D341Med (cell line): ENCODE measurements at places on chromosomes 2 and 18.

- no peak for DNase-seq
These were observed 51.4 kb upstream of the APCDD1 start for GRCh38 chr18:10402871-10403559.

DNA sequence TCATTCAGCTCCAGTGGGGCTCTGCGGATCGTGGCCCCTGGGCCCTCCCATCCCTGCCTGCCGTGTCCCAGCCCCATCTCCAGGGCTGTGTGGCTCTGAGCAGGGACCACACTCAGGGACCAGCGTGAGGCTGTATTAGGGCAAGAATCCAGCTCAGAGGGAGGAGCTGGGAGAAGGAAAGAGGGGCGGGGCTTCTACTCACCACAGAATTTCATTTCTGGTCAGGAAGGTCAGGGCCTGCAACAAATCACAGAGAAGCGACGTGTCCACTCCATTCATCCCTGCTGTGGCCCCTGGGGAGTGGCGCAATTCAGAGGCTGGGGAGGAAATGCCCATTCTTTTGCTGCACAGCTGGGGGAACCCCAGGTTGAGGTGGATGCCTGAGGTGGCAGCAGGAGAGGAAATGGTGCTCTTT lies 828 bp downstream of the CIB4 start:
- DNase-seq = no peak

DNA sequence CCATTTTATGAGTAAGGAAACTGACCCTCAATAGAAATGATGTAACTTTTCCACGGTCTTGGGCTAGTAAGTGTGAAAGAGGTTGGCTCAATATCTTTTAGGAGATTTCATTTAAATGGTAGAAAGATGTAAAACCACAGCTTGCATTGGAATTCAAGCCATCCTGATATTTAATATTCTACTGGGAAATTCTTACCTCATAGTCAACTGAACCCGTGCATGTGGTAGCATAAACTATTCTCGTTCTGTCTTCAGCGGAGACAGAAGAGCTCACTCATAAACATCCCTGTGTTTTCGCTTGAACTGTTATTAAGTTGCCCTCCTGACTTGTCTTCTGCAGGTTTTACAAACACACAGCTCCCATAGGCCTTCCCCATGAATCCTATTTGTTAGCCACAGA lies 8.5 kb upstream of the SPATS2L start:
- no peak for DNase-seq

DNA sequence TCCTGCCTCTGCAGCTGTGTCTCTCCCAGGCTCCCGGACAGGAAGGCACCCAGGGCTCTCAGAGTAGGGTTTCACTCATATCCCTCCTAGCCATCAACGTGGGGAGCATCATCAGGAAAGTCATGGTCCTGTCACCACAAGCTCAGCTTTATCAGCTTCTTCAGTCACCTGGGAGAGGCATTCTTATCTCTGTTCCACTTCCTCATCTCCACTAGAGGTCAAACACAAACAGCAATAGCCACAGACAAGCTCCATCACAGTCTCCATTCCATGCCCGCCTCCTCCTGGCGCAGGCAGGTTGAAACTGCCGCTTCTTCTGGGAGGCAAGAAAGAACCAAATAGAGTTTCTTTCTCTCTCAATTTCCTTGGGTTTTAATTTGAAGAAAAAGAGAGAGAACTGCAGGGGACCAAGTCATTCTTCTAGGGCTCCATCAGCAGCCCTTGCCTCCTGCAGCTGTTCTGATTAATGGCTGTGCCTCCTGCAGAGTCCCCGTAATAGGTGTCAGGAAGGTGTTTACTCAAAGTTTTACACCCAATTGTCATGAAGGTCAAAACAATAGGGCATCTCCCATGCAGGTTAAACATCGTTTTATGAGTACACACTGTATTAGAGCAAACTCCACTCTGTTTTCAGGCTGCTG lies 377.9 kb downstream of the TMEM182 start:
- DNase-seq = no peak

DNA sequence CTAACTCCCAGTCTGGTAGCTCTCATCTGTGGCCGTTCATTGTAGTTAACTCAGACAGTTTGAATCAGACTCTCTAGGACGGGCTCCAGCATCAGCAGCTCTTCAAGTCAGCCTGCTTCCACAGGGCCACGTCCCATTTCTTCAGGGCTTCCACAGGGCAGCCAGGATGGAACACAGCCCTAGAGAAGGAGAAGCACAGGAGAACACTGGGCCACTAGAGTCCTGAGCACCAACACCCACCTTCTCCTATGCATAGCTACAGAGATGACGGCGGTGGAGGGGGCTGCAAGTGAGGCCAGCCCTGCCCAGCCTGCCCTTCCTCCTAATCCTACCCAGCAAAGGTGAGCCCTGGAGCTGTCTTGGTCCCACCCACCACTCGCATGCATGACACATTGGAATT lies 10.2 kb upstream of the TEX261 start:
- no peak for DNase-seq

- DNase-seq = no peak
These were observed 603.7 kb upstream of the GCFC2 start for GRCh38 chr2:76314271-76315020.

DNA sequence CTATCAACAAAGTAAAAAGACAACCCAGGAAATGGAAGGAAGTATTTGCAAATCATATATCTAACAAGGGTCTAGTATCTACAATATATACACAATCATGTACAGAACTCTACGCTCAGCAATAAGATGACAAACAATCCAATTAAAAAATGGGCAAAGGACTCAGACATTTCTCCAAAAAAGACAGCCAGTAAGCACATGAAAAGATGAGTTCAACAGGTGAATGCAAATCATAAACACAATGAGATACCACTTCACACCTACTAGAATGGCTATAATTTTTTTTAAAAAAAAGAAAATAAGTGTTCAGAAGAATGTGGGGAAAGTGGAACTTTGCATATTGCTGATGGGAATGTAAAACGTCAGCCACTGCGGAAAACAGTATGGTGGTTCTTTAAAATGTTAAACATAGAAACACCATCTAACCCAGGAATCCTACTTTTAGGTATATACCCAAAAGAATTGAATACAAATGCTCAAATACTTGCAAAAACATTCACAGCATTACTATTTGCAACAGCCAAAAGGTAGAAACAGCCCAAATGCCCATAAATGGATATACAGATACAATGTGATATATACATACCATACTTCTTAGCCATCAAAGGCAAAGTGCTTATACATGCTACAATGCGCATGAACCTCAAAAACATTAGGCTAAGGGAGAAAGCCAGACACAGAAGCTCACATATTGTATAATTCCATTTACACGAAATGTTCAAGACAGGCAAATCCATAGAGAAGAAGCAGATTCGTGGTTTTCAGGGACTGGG lies 121.2 kb downstream of the CABYR start:
- no peak for DNase-seq

DNA sequence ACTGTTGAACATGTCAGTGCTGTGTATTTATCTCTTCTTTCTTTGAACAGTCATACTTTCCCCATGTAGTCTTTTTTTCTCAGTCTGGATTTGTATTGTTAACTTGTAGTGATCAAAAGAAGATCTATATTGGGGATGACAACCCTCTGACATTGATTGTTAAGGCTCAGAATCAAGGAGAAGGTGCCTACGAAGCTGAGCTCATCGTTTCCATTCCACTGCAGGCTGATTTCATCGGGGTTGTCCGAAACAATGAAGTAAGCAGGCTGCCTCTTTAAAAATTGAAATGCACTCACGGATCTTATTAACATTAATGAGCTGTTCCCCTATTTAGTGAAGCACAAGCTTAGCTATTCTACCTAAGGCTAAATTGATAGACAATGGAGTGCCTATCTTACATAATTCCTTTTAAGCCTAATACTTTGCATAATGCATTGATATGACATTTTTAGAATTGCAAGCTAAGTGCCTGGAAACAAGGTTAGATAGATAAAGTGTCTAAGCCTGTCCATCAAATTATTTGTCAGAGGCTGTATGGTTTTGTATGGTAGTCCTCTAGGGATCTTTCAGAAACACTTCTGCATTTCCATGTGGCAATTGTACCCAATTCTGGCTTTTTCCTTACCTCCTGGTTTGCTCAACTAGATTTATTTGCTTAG lies 29.3 kb upstream of the FAM171B start:
- no peak for DNase-seq

DNA sequence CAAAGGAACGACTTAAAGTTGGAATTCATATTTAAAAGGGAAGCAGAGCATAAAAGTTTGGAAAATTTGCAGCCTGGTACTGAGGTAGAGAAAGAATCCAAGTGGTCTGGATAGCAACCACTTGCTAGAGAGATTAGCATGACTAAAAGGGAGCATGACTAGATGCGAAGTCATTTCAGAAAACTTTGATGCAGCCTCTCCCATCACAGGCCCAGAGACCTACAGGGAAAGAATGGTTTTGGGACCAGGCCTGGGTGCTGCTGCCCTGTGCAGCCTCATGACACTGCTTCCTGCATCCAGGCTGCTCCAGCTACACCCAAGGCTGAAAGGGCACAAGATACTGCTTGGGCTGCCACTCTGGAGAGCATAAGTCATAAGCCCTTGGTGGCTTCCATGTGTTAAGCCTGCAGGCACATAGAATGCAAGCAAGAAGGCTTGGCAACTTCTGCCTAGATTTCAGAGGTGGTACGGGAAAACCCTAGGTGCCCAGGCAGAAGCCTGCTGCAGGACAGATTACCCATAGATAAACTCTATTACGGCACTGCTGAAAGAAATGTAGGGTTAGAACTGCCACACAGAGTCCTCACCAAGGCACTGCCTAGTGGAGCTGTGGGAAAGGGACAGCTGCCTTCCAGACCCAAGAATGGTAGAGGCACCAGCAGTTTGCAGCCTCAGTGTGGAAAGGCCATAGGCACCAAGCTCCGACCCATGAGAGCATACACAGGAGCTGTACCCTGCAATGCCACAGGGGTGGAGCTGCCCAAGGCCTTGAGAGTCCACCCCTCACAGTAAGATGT lies 12.6 kb upstream of the CHN1 start:
- DNase-seq = no peak

DNA sequence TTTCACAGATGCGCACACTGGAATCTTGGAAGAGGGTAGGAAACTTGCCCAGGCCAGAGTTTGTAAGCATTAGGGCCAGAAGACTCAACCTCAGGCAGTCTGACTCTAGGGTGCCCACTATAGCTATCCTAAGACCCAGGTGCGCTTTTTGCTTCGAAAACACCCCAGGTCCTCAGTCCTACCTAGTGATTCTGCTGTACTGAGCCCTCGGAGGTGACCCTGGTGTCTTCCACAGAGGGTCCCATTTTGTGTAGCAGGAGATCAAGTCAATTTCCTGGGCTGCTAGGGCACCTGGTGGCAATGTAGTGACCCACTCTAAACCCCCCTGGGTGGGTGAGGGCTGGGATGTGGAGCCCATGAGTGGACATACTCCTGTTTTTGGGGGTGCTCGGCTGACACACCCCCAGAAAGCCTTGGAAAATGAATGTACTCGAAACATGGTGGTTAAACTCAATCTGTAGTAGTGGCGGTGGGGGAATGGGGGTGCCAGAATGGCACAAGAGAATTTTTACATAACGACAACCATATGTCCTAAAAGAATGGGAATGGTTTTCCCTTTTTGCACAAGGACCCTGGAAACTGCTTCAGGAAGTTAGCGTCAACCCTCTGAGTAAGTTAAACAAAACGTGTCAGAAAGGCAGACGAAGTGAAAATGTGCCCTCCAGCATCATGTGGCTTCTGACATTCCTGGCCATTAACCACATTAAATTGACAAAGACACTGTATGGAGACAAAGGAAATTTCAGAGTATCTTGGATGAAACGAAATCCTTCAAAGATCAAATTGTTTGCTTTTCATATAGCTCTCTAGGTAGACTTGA lies 218.0 kb upstream of the COPS8 start:
- DNase-seq = no peak

DNA sequence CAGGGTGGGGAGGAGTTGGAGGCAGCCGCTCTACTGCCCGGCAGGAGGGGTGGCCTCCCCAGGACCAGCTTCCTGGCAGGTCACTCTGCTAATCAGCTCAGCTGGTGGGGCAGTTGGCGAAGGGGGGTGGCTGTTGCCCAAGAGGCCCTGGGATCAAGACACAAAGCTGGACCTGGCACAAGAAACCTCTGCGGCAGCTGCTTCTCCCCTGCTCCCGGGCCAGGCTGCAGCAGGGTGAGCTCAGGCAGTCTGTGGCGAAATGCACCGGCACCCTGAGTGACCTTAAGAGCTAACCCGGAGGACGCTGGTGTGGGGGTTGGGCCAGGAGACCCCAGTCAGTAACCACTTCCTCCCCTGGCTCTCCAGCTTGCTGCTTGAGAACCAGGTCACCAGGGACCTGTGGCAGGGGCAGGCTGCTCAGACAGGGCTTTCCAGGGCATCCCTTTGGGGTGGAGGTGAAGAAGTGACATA lies 31.1 kb downstream of the TOGARAM2 start:
- DNase-seq = no peak

DNA sequence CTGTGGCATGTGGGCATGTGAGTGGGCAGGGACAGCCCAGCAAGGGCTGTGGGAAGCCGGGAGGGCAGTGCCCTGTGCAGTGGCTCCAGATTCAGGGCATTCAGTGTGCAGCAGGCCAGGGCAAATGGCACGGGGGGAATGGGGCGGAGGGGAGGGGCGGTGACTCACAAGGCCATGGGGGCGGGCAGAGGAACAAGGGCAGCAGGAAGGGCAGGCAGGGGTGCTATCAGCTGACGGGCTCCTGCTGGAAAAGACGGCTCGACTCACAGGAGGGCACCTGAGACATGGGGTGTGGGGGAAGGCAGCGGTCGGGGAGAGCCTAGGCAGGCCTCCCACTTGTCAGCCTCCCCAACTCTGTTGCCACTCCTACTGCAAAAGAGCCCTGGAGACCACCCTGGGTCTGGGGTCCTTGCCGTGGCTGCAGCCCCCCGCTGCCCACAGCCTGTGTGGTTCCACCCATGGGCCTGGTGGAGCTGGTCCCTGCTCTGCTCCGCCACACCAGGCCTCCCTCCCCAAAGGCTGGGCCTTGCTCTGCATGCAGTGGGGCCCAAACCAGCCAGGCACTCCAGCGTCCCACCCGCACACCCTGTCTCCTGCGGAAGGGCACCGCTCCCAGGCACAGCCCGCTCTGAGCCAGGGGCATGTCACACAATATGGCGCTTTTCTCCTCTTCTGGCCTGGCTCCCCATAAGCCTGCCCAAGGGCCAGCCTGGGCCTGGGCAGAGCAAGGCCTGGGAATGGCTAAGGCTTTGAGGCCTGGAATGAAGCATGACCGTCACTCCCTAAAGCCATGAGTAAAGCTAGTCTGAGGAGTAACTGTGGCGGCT lies 25.9 kb downstream of the HS6ST1 start:
- DNase-seq = no peak

DNA sequence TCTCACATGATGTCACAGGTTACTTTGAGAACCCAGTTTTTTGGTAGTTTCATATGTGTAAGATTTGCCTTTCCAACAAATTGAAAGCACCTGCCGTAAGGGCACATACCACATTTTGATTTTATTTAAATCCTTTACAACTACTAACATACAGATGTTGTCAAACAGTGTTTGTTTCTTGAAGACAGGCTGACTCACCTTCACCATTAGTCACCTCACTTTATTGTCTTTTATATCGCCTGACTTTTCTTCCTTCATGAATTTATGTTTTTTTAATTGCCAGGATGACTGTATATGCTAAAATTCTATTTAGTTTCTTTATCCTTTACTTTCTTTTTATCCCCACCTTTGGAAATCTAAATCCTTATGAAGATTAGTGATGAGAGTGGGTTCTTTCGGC lies 886.7 kb downstream of the SUCLG1 start:
- DNase-seq = no peak

- DNase-seq = no peak
These were observed 29.7 kb downstream of the NAB1 start for GRCh38 chr2:190678444-190679162.

GRCh38 chr2:184689638-184690037 lies 91.3 kb downstream of the ZNF804A start:
- DNase-seq = no peak
